ENCODE measurements at places on chromosomes 16 and 17.

DNA sequence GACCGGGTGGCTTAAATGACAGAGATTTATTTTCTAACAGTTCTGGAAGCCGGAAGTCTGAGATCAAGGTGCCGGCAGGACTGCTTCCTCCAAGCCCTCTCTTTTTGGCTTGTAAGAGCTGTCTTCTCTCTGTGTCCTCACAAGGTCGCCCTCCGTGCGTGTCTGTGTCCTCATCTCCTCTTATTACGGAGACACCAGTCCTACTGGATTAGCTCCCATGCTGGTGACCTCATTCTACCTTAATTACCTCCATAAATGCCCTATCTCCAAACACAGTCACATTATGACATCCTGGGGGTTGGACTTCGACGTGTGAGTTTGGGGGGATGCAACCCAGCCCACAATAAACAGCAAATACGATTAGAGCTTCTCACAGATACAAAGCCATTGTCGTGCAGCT lies 161.5 kb downstream of the FOXL1 start:
- DNase-seq = no peak

DNA sequence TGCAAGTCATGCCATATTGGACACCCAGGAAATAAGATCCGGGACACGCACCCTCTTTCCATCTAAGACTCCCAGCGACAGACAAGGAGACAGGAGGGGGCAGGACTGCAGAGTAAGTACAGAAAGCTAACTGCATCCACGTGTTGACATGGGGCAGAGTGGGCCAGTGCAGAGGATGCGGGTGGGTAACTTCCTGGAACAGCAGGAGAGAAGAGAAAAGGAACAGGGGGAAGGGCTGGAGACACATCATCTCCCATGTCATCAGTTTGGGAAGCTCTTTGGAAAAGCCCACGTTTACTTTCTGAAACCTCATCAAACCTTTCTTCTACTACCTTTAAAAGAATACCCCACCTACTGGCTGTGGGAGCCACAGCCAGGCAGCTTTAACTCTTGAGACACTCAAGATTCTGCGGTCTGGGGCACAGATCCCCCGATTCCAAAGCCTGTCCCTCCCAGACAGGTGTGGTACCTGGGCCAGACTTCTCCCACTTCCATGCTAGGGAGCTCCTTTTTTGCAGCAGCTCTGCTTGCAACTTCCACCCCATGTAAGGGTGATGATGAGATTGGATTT lies 273.5 kb upstream of the RPL38 start:
- no peak for DNase-seq

- no peak for DNase-seq
Observed at GRCh38 chr17:74134991-74135390, 68.5 kb upstream of the RPL38 start.

GRCh38 chr16:19443659-19444058 lies 26.0 kb downstream of the TMC5 start:
- no peak for DNase-seq

DNA sequence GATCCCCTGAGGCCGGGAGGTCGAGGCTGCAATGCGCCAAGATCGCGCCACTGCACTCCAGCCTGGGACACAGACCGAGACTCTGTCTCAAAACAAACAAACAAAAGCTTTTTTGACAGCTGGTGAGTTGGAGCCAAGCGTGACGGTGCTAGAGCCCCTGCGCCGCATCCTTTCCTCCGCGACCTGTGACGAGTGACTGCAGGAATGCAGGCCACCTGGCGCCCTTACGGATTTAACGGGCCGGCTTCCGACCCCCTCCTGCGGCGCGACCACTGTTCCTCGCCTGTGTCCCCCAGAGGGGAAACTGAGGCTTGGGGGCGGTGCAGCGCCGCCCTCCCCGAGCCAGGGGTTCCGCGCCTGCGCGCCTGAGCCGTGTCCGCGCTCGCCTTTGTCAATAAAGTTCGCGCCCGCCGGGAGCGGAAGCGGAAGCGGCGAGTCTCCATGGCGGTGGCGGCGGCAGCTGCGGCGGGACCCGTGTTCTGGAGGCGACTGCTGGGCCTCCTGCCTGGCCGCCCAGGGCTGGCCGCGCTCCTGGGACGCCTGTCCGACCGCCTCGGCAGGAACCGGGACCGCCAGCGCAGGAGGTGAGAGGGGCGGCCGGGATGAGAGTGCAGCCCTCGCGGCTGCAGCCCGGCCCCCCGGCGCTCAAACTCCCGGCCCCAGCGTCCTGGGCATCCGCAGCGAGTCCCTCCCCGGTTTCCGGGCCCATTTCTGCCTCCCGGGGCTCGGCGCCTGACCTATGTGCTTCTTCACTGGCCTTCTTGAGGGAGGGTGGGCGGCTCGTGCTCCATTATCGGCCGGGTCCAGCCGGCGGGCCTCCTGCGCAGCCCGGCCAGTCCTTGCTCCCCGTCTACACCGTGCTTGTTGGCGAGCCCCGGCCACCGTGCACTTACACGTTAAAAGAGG lies at the start of gene PGS1:
TSS of gene PGS1 (plus strand) at position 425 of the 906 bp plus-strand sequence. CDS start at position 442, 17 bp downstream.
- peak; percentile 89 for DNase-seq

- DNase-seq = no peak
Observed at GRCh38 chr16:27704252-27704651, 154.3 kb downstream of the KATNIP start.

DNA sequence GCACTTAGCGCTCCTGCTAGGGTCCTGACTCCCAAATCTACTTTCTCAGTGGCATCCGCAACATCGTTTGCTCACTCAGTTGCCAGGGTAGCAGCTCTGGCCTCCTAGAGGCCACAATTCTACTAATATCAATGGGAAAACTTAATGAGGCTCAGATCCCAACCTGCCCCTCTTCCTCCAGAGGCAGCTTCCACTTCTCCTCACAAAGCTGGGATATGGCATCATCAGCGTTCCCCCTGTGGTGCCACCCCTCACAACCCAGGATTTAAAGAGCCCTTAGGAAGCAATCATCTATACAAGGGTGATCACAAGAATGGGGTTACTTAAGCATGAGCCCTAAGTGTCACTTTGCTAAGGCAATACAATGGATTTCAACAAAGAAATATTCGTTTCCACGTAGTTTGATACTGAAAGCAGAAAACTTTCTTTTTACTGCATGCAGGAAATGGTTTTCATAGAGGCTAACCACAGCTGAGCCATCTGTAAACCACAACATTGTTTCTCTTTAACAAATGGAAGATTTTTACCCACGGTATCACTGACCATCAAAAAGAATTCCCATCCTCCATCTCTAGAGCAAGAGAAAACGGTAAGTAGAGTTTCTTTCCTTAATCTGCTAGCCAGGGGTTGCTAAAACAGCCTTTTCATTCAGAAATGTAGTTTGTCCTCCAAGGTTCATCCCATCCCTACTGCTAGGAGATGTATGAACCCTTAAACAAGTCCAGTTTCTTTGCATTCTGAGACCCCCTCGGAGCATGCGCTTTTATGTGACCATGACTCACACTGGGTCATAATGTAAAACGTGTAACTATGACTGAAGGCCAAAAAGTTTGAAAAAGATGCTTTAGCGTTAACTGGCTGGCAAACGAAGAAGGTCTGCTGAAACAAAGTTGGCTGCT lies 68.3 kb upstream of the BCAR1 start:
- peak; percentile 57 for DNase-seq

DNA sequence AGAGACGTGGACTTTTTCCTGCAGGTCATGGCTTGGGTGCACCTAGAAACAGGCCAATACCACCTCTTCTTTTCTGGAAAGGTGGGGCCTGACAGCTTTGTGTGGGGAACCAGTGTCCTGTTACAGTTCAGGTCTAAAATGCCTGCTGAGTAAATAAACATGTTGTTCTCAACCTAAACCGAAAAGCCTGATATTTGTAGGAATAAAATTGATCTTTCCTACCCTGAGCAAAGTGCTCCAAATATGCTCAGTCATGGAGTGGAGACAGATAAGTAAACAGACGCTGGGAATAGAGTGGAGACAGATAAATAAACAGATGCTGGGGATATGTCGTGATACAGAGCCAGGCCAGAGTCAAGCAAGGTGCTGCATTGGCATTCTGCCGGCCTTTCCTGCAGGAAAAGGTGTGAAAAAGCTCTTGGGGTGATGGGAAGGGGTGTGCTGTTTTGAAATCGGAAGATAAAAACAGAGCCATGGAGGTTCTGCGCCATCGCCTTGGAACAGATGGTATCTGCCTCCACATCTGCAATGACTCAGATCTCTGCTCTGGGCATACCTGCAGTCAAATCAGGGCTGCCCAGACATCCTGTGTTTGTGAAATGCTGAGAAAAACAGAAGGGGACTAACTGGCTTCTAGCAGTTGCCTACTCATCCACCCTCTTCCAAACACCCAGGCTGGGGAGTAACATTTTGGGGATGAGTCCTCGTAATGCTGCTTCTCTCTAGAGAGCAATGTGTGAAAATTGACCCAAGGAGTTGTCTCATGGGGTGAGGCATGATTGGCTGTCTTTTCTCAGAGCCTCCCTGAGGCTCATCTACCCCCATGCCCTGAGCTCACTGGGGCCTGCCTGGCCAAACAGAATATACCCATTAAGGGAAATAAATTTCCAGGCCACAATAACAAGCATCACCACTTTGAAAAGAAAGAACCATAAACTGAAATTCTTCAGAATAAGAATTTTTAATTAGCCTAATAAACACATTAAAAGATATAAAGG lies 16.8 kb upstream of the TRPV2 start:
- DNase-seq = peak; percentile 80

All from activated CD4-positive, alpha-beta T cell treated with anti-CD3 and anti-CD28 coated beads, Interleukin-10, Interleukin-2, amounts not matched to agents 100 ng/mL and 50 ng/mL, durations not matched to agents 16 hours and 8 hours (primary cell).